Natural killer cell (primary cell): ENCODE measurements at places on chromosomes 16 and 17. TPM values are rescaled to one million over a fixed set of nuclear protein-coding genes. Genes with fewer than 3 reads are reported as not detected.

SLC16A13 gene
- total RNA-seq, result 6.0 TPM

DNA sequence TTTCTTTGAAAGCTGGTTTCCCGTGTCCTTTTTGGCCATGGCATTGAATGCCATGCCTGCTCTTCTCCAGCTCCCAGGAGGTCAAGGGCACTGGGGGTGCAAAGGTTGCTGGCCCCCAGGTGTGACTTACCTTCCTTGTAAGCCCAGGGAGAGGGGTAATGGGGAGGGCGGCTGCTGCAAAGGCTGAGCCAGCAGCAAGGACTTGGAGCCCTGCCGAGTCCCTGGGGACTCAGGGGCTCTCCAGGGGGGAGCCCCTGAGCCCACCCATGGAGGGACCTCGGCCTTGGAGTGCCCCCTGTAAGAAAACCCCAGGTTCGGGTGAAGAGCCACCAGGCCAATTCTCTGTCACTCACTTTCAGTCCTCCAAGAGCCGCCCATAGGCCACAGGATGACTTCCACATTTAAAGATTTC lies 5.9 kb upstream of the CCL22 start:
- no peak overlapping the region for H3K27ac ChIP-seq
- H3K36me3 ChIP-seq, result no peaks in the 10 kb centered on the region
- no peak for DNase-seq
- peaks cover 4% of the 10 kb centered on the region for H3K4me1 ChIP-seq
- H3K27me3 ChIP-seq, result peaks cover 2% of the 10 kb centered on the region

GRCh38 chr17:50866950-50867362 lies 802 bp upstream of the TOB1 start:
- peaks cover 8% of the 10 kb centered on the region for H3K36me3 ChIP-seq
- peaks cover 37% of the 10 kb centered on the region for H3K4me1 ChIP-seq
- peak; percentile 87 for DNase-seq
- H3K27me3 ChIP-seq, result peaks cover 1% of the 10 kb centered on the region

DNA sequence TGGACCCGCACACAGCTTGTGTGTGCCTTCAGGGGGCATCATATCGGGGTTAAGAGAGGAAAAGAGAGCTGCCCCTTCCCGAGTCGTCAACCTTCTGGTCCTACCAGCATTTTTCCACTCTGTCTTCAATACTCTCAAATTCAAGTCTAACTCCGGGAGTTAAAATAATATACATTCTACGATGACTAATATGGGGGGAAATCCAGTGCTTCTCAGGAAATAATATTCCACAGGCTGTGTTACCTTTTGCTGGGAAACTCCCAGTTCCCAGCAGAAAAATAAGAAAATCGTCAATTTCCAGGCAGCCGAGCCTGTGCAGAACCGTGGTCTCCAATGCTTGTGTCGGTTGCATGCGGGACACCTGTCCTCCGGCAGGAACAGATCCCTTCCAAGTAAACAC lies 105.0 kb upstream of the FOXF1 start:
- no peak overlapping the region for H3K27ac ChIP-seq
- H3K4me1 ChIP-seq, result no peaks in the 10 kb centered on the region
- no peak overlapping the region for H3K4me3 ChIP-seq
- no peak for DNase-seq
- H3K36me3 ChIP-seq, result no peaks in the 10 kb centered on the region

- H3K36me3 ChIP-seq, result peaks cover 35% of the 10 kb centered on the region
- no peak overlapping the region for H3K4me3 ChIP-seq
- H3K27me3 ChIP-seq, result no peaks in the 10 kb centered on the region
Observed at GRCh38 chr16:1621851-1622250, 9.7 kb downstream of the CRAMP1 start.

- H3K4me1 ChIP-seq, result no peaks in the 10 kb centered on the region
- no peak overlapping the region for H3K4me3 ChIP-seq
- DNase-seq, result no peak
- H3K27me3 ChIP-seq, result no peaks in the 10 kb centered on the region
Observed at GRCh38 chr16:8575399-8575798, 14.9 kb downstream of the TMEM114 start.

GRCh38 chr16:22664132-22664531 lies 149.8 kb upstream of the HS3ST2 start:
- no peaks in the 10 kb centered on the region for H3K27me3 ChIP-seq
- no peak overlapping the region for H3K27ac ChIP-seq
- no peaks in the 10 kb centered on the region for H3K36me3 ChIP-seq

STX1B gene
- 0.14 TPM for total RNA-seq

DNA sequence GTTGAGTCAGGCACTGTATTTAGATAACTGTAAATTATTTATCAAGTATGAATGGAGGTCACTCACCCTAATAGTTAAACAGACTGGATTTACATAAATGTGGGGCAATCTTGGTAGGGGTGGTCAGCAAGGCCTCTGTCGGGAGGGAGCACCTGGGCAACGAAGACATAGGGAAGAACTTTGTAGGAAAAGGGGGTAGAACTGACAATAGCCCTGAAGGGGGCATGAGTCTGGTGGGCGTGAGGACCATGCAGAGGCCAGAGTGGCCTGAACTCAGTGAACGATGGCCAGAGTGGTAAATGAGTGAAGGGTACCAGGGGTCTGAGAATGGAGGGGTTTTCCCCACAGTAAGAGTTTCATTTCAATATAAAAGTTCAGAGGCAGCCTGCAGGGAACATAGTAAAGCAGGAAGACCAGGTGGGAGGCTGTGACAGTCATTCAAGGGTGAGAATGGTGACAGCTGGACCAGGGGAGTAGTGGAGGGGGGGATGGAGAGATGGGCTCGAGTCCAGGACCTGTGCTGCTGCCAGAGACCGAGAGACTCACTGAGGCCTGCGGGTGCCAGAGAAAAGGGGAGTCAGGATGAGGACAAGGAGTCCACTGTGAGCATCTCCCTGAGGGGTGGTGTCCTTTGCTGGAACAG lies 2.9 kb downstream of the C17orf67 start:
- peaks cover 20% of the 10 kb centered on the region for H3K4me1 ChIP-seq
- H3K4me3 ChIP-seq, result no peak overlapping the region
- H3K27me3 ChIP-seq, result no peaks in the 10 kb centered on the region
- no peaks in the 10 kb centered on the region for H3K36me3 ChIP-seq
- no peak for DNase-seq
- H3K27ac ChIP-seq, result no peak overlapping the region

DNA sequence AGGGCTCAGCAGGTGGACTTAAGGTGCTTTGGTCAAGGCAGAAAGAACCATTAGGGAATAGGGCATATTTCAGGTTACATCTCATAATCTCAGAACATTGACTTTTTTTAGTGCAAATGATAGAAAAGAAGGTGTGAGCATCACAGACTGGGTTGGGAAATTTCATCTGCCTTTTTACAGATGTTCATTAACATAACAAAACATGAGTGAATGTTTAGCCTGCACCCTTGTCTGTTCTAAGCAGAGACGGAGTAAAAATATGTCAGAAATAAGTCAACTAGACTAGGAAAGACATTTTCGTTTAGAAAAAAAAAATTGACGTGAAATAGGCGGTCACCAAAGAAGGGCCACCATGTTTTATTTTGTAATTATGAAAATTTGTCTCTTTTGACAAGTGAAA lies 127.5 kb upstream of the CDH13 start:
- no peak overlapping the region for H3K27ac ChIP-seq
- no peaks in the 10 kb centered on the region for H3K27me3 ChIP-seq
- H3K4me1 ChIP-seq, result no peaks in the 10 kb centered on the region
- no peak overlapping the region for H3K4me3 ChIP-seq
- no peak for DNase-seq
- H3K36me3 ChIP-seq, result no peaks in the 10 kb centered on the region
